ENCODE measurements at places on chromosomes 3 and 15.
A peak's percentile ranks its signal among the peaks of the same experiment; 100 is the strongest.

DNA sequence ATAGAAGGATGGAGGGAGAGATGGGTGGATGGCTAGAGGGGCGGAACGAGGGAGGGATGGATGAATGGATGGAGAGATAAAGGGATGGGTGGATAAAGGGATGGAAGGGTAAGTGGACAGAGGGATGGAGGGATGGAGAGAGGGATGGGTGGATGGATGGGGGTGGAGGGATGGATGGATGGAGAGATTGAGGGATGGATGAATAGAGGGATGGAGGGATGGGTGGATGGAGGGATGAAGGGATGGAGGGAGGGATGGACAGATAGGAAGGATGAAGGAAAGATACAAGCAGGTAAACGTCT lies 313.3 kb downstream of the UACA start:
- DNase-seq, result no peak

DNA sequence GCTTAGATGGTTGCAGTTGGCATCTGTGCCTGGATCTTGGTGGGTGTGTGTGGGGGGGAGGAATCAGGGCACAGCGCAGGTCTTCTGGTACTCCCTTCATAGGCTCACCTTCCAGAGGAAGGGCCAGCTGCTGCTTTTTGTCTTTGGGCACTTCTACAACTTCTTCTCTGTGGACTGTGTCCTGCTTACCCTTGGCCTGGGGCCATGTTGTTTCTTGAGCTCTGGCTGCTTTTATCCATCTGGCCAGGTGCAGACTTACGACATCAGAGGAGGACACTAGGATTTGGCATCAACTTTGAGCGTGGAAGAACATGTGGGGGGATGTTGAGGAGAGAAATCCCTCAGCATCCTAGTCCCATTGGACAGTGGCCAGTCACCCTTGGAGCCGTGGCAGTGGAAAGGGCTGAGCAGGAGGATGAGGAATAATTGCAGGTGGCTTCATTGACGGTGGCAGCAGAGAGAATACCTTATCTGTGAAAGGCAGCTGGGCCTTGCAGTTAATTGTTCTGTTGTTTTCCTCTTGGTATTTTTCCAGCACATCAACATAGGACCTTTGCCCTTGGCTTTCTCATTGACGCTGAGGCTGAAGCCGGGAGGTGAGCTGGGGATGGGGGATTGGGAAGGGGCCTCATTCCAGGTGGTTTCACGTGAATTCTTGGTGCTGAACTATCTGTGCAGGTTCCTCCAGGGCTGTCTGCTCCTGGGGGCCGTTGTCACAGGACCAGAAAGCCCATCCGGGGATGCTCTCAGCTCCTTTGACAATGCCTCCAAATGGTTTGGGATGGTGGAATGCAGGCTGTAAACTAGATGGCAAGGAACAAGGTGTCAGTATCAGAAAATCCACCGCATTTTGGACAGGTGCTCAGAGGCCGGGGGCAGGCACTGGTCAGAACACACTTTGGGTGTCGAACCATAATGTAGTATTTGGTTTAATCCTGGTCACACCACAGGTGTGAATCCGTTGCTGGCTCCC lies 9.7 kb downstream of the EPHB1 start:
- no peak for DNase-seq

DNA sequence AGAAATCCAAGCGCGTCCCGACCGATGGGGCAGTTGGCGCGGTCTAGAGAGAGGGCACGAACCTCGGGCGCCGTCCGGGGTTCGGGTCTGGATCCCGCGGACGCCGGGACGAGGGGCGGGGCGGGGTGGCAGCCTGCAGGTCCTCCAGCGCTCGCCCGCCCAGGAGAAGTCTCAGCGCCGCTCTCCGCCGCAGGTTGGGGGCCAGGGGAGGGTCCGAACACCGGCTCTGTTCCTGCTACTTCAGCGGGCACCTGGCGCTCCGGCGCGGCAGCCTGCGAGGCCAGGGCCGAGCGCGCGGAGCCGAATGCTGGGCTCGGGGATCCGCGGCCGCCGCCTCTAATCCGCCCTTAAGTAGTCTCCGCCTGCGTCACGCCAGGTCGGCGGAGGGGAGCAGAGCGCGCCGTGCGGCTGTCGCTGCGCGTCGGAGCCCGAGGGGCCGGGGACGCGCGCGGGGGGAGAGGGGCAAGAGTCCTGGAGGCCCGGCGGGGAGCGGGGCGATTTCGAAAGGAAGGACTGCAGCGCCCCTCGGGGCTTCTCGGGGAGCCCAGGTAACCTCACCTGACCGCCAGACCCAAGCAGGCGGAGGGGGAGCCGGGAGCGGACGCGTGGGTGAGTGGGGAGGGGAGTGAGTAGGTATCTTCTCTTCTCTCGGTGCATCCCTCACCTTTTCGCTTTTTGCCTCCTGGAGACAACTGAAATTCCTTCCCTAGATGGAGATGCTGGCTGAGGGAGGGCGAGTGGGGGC lies at the start of gene GJD2:
Gene GJD2, minus strand, starts transcription at position 325 of the 745 bp plus-strand sequence. CDS start 510 bp downstream, outside the sequence.
- no peak for DNase-seq

GRCh38 chr3:13860001-13860400 lies 19.9 kb downstream of the WNT7A start:
- no peak for DNase-seq

GRCh38 chr3:54962200-54962599 lies 34.3 kb upstream of the LRTM1 start:
- no peak for DNase-seq

DNA sequence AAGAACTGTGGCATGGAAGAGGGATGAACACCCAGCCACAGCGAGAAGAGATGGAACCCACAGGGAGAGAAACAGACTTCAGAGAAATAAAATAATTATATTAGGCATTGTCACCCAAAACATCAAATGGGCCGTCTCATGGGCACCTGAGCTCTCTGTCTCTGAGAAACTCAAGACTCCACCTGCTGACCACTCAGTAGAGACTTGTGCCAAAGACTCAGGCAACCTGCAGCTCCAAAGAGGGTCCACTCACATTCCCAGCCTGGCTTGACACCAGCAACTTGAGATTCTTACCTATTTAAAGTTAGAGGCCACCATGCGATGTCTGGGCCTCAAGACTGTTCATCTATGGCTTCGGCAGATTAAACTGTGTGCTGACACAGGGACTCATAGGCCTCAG lies 12.0 kb downstream of the SEMA5B start:
- DNase-seq, result no peak

DNA sequence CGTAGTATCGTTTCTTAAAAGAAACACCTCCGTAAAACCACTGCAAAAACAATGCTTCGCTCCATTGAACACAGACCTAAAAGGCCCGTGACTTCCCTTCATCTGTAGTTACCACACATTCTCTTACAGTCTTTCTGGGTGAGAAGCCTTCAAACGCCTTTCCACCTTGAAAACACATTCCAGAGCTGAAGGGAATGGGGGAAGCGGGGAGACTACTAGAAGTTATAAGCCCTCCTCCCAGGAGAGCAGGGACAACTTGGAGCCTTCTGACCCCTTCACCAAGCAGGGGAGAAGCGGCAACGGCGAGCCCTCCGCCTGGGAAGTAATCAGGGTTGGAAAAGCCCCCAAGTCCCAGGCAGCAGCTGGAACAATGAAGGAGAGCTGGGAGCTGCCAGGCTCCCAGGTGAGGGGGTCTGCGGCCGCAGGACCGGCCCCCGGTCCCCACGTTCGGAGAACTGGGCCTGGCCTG lies 461 bp downstream of the SECISBP2L start:
- no peak for DNase-seq

GRCh38 chr15:91620229-91620628 lies 233.3 kb upstream of the SLCO3A1 start:
- DNase-seq, result no peak

- no peak for DNase-seq
These were observed 549 bp upstream of the SOX14 start for GRCh38 chr3:137763594-137763938.

DNA sequence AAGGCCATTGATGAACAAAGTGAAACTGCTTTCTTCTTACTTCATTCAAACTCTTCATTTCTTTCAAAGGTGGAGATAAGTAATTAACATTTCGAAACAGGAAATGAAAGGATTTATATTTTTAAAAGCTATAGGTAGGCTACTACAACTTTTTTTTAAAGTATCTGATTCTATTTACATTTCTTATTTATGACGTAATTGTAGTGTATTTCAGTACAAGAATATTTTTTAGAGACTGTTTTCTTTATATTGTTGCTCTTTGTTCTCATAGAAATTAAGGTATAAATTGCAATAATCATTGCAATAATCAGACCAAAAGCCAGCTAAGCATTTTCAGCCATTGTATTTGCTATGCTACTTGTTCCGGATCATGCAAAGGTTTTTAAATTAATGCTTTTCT lies 13.7 kb downstream of the ZFAND6 start:
- no peak for DNase-seq

- peak; percentile 17 for DNase-seq
These were observed 353.0 kb downstream of the ROBO1 start for GRCh38 chr3:79414806-79415205.

GRCh38 chr15:98403569-98403968 lies 244.8 kb upstream of the IGF1R start:
- DNase-seq, result no peak

- DNase-seq, result no peak
These were observed 33.3 kb downstream of the SLC24A1 start for GRCh38 chr15:65655026-65655425.

- DNase-seq, result no peak
These were observed 26.0 kb upstream of the MAP4 start for GRCh38 chr3:48042071-48042760.
